ENCODE measurements at places on chromosomes 6 and 20.
A peak's percentile ranks its signal among the peaks of the same experiment; 100 is the strongest.

DNA sequence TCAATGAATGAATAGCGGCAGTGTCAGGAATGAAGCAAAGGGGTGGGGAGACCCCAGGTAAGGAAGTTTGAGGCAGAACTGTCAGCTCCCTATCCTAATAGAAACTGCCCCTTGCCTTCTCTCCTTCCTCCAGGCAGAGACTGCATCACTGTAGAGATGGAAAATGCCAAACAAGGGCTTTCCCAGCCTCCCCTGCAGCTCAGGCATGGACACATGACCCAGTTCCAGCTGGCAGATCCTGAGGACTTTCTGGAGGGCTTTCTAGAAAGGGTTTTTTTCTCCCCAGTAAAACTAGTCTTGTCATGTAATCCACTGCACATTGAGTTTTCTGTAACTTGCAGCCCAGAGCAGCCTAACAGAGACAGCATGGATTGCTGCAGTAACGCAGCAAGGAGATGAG is 17.9 kb upstream of the PNPLA1 start:
- no peak for DNase-seq

DNA sequence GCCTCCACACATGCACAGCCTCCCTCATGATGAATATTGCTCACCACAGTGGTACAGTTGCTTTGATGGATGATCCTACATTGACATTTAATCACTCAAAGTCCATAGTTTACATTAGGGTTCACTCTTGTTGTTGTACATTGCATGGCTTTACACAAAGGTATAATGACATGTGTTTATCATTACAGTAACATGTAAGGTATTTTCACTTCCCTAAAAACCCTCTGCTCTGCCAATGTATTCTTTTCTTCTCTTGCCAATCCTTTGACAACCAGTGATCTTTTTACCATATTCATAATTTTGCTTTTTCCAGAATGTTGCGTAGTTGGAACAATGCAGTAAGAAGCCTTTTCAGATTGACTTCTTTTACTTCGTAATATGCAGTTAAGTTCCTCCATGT is 166.6 kb upstream of the KHDRBS2 start:
- DNase-seq, result no peak

- DNase-seq, result no peak
Observed at GRCh38 chr6:163991321-163991720, 576.8 kb downstream of the QKI start.

- no peak for DNase-seq
Observed at GRCh38 chr20:38196592-38196991, 31.5 kb upstream of the TGM2 start.

- peak; percentile 79 for DNase-seq
Observed at GRCh38 chr20:44805979-44806620, 4.2 kb downstream of the RIMS4 start.

GRCh38 chr6:138821519-138821918 is 25.6 kb downstream of the ECT2L start:
- no peak for DNase-seq

DNA sequence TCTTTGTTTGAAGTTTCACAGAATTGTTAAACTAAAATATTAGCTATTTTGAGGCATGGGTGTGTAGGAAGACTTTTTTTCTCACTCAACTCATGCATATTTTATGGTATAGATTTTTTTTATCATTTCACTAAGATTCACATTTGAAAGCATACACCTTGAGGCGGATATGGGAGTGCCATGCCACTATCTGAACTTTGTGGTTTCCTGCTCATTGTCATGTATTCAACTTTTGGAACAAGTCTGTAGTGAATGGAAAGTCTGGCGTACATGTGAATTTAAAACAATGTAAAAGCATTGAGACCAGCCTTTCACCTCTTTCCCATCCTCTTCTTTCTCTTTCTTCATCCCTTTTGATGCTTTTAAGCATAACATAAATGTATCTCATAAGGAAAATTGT is 147.9 kb downstream of the TPBG start:
- DNase-seq, result no peak

- DNase-seq, result no peak
Observed at GRCh38 chr6:20438462-20439070, 36.9 kb downstream of the E2F3 start.

GRCh38 chr6:33898771-33899170 is 95.0 kb upstream of the MLN start:
- no peak for DNase-seq

- no peak for DNase-seq
Observed at GRCh38 chr6:82750556-82750955, 315.1 kb downstream of the UBE3D start.

DNA sequence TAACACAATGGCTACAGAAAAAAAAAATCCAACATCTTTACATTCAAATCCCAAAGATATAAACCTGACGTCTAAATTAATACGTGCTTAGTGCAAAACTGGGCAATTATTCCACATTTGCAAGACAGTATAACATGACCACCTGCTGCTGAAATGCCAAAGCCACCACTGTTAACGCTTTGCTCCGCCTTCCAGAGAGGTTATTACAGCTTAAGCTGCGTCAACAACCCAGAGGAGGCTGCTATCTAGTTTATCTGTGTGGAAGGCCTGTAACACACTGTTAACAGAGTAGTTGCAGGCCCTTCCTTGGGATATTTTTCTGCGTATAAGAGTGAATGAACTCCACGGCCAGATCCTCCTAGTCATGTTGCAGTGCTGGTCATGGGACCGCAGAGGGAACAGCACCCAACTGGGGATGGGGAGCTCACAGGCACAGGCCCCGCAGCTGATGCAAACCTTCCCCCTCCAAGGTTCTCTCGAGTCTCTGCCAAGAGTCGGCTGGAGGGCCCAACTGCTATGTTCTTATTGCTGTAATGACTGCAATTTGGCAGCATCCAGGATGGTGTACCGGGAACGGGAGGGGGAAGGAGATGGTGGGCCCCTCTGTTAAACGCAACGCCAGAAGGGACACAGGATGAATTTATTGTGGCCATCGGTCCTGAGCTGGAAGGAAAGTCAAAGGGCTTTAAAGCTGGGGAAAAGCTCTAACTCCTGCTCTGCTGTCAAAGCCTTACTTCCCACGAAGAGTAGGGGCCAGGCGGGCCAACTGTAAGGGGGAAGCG is 993 bp upstream of the NCOA7 start:
- DNase-seq, result peak; percentile 66

DNA sequence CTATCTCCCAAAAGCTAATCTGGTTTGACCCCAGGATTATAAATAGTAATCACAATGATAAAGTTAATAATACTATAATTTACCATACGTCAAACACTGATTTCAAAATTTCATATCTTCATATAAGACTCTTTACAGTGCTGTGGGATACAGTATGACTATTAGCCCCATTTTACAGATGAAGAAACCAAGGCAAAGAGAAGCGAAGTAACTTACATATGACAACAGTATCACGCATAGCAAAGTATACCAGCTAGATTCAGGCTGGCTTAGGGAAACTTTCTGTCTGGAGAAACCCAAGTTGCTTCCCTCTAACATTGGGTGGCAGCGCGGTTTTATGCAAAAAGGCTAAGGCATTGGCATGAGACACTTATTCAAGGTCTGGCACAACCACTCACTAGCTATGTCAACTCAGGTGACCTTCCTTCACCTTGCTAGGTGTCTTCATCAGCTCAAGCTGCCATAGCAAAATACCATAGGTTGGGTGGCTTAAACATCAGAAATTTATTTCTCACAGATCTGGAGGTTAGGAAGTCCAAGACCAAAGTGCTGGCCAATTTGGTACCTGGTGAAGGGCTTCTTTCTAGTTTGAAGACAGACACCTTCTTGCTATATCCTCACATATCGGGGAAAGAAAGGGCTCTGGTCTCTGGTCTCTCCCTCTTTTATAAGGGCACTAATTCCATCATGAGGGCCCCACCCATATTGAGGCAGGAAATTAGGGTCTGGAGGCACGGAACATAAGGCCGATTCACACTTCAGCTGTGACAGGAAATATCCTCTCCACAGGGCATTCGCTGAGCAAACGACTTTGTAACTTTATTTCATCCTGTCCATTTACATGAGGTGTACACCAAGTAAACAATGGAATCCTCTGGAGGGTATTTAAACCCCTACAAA is 22.4 kb upstream of the UTRN start:
- DNase-seq, result no peak

DNA sequence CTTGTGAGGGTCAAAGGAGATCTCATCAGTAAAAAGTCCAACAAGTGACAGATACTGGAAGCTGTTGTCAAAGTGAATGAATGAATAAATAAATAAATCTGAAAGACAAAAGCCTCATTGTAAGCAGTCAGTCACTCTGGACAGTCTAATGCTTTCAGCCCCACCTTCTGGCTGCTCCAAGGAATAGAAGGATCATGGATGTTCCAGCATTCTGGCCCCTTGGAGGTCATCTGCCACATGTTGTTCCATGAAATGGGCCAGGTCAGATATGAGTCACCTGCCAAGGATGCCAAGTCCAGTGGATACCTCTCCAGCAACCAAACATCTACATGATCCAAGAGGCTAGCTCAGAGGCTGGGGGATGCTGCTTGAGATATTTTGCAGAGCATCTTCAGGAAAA is 185.6 kb downstream of the BMP7 start:
- no peak for DNase-seq

DNA sequence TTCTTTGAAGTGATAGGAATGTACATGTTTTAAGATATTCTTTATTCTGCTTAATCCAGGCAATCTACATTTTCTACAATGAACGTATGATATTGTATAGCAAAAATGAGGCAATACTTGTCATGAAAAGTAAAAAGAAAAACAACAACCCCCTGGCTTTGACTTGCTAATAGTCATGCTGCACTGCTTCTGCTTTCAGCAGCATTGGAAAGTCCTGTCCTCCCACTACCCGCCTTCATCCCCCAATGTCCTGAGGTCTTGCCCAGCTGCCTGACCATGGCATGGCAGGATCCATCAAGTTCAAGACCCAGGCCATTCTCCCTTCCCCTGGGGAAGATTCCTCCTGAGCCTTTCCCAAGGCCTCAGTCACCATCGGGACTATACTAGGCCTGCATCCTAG is 156.5 kb downstream of the SH3BGRL2 start:
- no peak for DNase-seq

Measured in ELF-1 (cell line).